Umbilical cord (tissue), 2 donors: ENCODE measurements at places on chromosomes 3 and 15. TPM values are rescaled to one million over a fixed set of nuclear protein-coding genes. Genes with fewer than 3 reads are reported as not detected.
A peak's percentile ranks its signal among the peaks of the same experiment; 100 is the strongest.

PLA2G4F gene
- 3.1 TPM for total RNA-seq

RASA2 gene
- total RNA-seq = 16.9 TPM

SUCNR1 gene
- 1.4 TPM for total RNA-seq

STXBP5L gene
- total RNA-seq = 26.5 TPM

FEZF2 gene
- 1.9 TPM for total RNA-seq

CTXN2 gene
- 1.2 TPM for total RNA-seq

COL8A1 gene
- 364 TPM for total RNA-seq

ZNF385D gene
- 16.6 TPM for total RNA-seq

GRCh38 chr3:131047582-131047981 lies 20.9 kb downstream of the NEK11 start:
- DNase-seq = no peak

DNA sequence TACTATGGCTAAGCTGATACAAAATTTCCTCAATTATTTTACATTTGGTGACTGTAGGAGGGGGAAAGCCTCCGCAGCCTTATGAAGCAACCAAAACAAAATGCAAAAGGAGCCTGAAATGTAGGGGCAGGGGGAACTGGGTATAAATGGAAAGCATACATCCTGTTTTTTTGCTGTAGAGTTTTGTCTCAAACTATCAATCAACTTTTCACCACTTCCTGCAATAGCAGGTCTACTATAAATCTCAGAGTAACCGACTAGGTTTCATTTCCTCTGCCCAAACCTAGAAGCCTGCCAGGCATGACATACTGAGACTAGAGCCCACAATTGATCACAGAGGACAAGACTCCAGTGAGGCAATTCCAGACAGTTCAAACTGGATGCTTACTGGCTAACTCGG lies 91.3 kb downstream of the SHQ1 start:
- peak; percentile 17 for DNase-seq

GRCh38 chr3:67518236-67518635 lies 136.2 kb downstream of the SUCLG2 start:
- DNase-seq = no peak

GRCh38 chr15:92910451-92910850 lies 10.3 kb downstream of the CHD2 start:
- DNase-seq = no peak

- DNase-seq = no peak
Measured at GRCh38 chr3:107366766-107367165, 10.5 kb upstream of the CCDC54 start.

GRCh38 chr3:66406831-66407610 lies 93.8 kb downstream of the LRIG1 start:
- DNase-seq = no peak

- no peak for DNase-seq
Measured at GRCh38 chr15:31309893-31310606, 16.6 kb upstream of the KLF13 start.

DNA sequence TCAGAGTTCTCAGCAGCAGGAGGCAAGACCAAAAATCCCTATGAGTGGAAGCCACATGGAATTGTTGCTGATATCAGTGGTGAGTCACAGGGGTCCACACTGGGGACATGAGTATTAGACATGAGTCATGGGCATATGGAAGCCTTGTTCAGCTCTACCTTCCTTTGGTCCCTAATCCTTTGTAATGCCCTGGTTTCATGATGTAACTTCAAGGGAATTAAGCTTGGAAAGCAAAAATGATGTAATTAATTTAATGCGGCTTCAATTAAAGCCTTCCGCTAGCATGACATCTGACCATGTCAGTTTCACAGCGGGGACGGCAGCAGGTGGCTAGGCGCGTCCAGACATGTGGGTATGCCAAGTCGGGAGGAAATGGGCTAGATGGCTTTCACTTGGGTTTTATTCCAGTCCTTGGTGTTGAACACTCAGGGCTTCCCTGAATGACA lies 176.1 kb upstream of the RGMA start:
- peak; percentile 35 for DNase-seq

DNA sequence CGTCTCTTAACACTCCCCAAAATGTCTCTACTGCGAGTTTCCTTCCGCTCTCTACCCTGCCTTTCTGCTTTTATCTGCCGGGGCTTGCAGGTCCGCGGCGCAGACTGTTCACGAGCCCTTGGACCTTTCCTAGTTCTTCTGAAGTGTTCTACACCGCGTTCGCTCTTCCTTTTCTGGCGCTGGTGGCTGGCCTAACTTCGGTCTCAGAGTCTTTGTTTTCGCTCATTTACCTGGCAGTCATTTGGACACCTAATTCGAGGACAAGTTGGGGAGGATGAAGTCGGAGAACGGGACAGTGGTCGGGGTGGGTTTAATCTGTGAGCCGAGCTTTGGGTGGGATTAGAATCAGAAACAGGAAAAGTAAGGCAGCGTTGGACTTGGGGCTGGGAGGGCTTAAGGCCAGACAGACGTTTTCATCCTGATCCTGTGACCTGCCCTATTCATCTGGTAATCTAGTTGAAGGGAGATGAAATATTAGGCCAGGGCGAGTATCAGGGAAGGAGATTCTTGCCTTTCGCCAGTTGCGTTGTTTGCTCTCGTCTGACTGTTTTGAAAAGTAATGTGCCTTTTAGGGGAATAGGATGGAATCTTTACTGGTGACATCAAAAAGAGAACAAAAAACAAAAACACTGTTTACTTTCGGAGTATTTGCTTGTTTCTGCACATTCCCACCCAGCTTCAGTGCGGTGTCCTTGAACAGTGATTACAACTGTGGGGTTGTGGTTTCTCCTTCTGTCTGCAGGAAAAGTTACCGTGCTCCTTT lies 1.8 kb downstream of the DIPK2A start:
- DNase-seq = peak; percentile 88

- DNase-seq = no peak
Measured at GRCh38 chr3:187942658-187943241, 197.5 kb upstream of the BCL6 start.

- DNase-seq = no peak
Measured at GRCh38 chr3:193870376-193871219, 265.4 kb upstream of the HES1 start.

- DNase-seq = no peak
Measured at GRCh38 chr3:139285691-139286090, 58.1 kb upstream of the MRPS22 start.

GRCh38 chr15:101692801-101693598 lies 31.3 kb downstream of the TARS3 start:
- peak; percentile 21 for DNase-seq

DNA sequence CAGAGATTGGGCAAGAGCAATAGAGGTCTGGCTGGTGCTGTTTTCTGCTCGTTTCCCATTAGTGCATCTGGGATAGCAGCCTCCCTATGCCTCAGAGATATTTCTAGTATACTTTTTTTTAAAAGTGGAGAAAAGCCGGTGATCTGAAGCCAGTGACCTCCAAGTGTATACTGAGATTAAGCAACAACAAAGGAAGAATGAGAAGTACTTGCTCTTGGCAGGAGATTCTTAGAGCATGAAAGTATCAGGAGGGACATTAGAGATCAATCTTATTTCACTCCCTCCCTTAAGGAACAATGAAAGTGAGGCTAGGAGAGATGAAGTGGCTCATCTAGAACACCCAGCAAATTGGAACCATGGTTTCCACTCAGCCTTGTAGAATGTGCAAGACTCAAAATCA lies 423.3 kb downstream of the SOX2 start:
- DNase-seq = no peak

GRCh38 chr3:167772992-167773391 lies 37.5 kb downstream of the SERPINI1 start:
- no peak for DNase-seq

DNA sequence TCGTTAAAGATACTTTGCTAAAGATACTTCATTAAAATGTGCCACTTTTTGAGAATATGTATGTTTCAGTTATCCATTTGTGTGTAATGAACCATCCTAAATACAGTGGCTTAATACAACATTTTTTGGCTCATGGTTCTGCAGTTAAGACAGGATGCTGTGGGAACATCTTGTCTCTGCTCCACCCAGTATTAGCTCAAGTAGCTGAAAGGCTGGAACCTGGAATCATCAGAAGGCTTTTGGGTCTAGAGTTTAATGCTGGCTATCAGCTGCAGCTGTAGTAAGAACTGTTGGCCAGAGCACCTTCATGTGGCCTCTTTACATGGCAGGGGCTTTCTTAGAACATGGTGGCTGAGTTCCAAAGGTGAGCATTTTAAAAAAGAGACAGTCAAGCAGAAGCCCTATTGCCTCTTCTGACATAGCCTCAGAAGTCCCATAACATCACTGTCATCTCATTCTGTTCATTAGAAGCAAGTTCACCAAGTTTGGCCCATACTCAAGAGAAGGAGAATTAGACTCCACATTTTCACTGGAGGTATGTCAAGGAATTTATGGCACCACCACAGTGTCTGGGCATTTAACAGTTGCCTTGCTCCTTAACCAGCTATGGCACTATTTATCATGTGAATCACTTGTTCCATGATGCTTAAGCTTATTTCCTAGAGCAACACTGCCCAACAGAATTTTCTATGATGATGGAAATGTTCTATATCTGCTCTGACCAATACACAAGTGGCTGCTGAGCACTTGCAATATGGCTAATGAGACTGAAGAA lies 70.4 kb upstream of the PDZRN3 start:
- DNase-seq = peak; percentile 68

GRCh38 chr15:96959501-96959900 lies 629.0 kb downstream of the NR2F2 start:
- no peak for DNase-seq

DNA sequence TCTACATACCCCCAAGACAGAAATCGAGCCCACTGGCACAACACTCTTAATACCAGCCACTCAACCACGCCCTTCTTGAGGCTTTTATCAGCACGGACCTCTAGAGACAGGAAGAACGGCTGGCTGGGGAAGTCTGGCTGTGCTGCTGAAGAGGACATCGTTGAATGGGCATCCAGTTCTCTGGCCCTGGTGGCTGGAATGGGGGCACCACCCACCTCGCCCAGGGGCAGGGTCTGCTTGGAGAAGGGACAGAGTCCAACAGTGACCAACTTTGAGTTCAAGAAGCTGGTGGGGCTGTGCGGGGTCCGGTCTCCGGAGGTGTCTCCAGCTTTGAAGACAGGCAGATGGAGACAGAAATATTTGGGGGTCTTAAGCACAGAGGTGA lies 77.5 kb downstream of the ATP10A start:
- DNase-seq = no peak

- no peak for DNase-seq
Measured at GRCh38 chr3:113804661-113805060, 33.9 kb upstream of the GRAMD1C start.

DNA sequence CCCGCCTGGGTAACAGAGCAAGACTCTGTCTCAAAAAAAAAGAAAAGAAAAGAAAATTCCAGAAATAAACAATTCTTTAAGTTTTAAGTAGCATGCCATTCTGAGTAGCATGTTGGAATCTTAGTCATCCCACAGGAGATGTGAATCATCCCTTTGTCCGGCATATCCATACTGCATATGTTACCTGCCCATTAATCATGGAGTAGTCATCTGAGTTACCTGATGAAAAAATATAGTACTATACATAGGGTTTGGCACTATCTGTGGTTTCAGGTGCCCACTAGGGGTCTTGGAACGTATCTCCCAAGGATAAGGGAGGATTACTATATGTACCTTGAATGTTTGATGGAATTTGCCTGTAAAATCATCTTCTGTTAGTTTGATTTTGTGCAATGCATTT lies 6.3 kb upstream of the CCR4 start:
- no peak for DNase-seq

GRCh38 chr15:63010920-63011693 lies 31.4 kb upstream of the TPM1 start:
- DNase-seq = no peak
